Naive thymus-derived CD8-positive, alpha-beta T cell (primary cell): ENCODE measurements at places on chromosomes 2 and 18. TPM values are rescaled to one million over a fixed set of nuclear protein-coding genes. Genes with fewer than 3 reads are reported as not detected.

The LIMS4 gene
- not detected for total RNA-seq

The OTOS gene
- not detected for total RNA-seq

The NXPH2 gene
- not detected for total RNA-seq

The RFTN2 gene
- 0.22 TPM for total RNA-seq

The DCDC2C gene
- total RNA-seq: not detected

The LYPD1 gene
- not detected for total RNA-seq

The AQP12A gene
- not detected for total RNA-seq

The STAT4 gene
- total RNA-seq: 137 TPM

The RNASEH1 gene
- 34.5 TPM for total RNA-seq

The LIMS3 gene
- total RNA-seq: not detected

The ITGB6 gene
- not detected for total RNA-seq
